NCI-H2107 (cell line): ENCODE measurements at places on chromosomes 11 and 22.

DNA sequence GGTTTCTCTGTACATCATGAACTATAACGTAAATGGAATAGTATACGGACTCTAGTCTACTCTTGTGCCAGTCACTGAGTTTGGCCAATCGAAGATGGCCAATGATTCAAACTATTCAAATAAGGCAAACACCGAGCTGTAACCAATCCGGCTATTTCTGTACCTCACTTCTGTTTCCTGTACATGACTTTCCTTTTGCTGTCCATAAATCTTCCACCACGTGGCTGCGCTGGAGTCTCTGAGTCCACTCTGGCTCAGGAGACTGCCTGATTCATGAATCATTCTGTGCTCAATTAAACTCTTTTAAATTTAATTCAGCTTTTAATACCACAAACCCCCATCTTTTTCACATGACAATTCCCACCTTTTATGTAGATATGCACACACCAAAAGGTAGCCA, 1.5 kb upstream of the JAML start:
- DNase-seq, result no peak

GRCh38 chr11:129711760-129712159, 103.9 kb upstream of the TMEM45B start:
- DNase-seq, result no peak

DNA sequence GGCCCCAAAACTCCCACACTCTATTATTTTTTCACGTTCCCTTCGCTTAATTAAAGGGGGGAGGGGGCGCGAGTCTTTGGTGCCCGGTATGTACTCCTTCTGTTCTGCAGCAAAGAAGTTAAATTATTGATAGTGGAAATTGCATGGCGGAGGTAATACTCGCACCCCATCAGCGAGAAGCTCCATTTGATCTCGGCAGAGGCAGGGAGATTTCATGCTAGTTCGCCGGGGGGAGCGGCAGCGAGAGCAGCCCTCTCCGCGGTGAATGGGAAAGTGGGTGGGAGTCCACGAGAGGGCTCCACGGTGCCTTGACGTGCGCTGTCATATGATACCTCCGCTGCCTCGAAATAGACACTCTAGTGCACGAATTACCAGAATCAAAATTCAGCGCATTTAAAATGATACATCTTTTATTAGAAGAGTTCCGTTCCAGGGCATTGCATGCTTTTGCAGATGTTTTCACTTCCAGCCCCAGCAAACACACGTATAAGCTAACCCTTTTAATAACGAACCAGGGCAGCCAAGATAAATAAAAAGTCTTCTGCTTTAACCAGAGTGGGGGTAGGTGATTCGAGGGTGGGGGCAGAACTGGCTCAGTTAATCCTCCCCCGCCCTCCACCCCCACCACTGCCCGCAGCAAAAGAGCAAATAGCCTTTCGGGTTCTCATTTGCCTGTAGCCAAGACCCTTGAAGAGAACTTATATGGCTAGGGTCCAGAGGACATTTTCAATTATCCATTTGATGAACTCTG, 1.3 kb upstream of the BDNF start:
- no peak for DNase-seq

DNA sequence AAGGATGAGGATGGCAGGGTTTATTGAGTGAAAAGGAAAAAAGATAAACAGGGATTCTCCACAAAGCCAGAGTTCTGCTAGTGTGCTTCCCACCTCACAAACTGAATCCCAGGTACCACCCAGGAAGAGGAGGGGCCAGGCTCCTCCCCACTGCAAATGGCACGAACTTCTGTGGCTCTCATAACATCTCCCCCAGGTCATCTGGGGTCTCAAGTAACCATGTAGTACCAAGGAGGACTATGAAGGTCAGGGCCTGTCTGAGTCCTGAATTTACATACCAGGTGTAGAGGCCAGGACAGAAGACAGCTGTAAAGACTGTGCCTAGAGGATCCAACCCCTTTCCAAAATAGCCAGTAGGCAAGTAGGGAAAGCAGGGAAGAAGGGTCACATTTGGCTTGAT, 25.7 kb upstream of the GNAZ start:
- DNase-seq, result no peak

- no peak for DNase-seq
These were observed 19.6 kb downstream of the ARHGAP1 start for GRCh38 chr11:46680815-46681214.

DNA sequence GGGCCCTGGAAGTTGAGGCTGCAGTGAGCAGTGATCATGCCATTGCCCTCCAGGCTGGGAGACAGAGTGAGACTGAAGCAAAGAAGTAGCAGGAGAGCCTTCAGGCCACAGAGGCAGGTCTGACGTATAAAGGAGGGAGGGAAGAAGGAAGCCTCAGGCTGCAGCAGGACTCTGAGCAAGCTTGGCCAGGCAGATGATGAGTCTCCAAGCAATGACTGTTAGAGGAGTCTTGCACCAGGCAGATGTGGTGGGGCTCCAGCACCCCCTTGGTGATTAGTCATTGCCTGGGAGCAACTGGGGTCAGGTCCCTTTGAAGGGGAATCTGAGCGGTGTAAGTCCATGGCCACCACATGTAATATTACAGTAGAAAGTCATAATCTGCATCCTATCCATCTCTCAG, 36.6 kb upstream of the NFAM1 start:
- DNase-seq, result no peak

GRCh38 chr22:39703091-39703490, 132.5 kb downstream of the CACNA1I start:
- no peak for DNase-seq

DNA sequence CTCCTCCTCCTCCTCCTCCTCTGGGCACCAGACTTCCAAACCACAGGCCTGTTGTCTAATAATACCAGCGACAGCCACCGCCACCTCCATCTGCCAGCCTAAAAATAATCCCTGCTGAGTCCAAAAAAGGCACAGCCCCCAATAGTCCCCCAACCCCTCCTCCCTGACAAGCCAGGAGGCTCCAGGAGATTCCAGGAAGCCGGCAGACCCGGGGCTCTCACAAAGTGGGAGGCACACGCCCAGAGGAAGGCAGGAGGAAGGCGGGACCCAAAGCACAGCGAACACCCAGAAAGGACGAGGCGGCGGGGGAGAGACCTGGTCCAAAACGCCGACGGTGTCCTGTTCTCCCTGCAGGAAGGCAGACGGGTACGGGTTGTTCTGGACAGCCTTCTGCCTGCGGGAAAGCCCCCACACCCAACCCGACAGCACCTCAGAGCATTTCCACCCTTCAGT, 5.9 kb downstream of the IGSF9B start:
- no peak for DNase-seq
